ENCODE measurements at places on chromosomes 2 and 18. TPM values are rescaled to one million over a fixed set of nuclear protein-coding genes. Genes with fewer than 3 reads are reported as not detected.

Gene MYO3B
- 0.33 TPM for total RNA-seq

Gene CRYBA2
- total RNA-seq = not detected

Gene PPM1G
- 191 TPM for total RNA-seq

Gene RFTN2
- not detected for total RNA-seq

Gene AFG3L2
- 75.6 TPM for total RNA-seq

Gene BMP10
- total RNA-seq = not detected

Gene ANKRD30B
- not detected for total RNA-seq

Gene MTERF4
- 48.0 TPM for total RNA-seq

Gene ST6GAL2
- not detected for total RNA-seq

Gene RNPEPL1
- 55.6 TPM for total RNA-seq

Gene TRIM43
- not detected for total RNA-seq

Gene SERPINB11
- not detected for total RNA-seq

Gene ANXA4
- total RNA-seq = 33.7 TPM

Gene OR6B2
- total RNA-seq = not detected

Gene NPHP1
- 1.9 TPM for total RNA-seq
